ENCODE measurements at places on chromosomes 3 and 15. TPM values are rescaled to one million over a fixed set of nuclear protein-coding genes. Genes with fewer than 3 reads are reported as not detected.

DNA sequence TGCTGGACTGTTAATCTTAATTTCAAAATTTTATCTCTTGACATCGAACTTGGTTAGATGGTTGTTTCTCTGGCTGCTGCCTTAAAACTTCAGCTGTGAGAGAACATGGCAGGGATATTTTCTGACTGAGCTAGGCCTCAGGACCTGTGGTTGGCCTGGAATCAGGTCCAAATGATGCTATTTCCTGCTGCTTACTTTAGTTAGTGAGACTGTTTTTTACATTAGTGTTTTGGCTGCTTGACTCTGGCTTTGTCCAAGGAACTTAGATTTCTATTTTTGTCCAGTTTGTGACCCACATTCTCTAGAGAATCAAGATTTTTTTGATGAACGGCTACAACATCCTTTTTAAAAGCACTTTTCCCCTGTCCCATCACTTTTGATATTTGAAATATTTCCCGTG is 497.9 kb upstream of the SGO1 start:
- DNase-seq = no peak

GRCh38 chr15:66801266-66801665 is 99.2 kb downstream of the SMAD6 start:
- no peak for DNase-seq

The CELF6 gene
- total RNA-seq = 0.16 TPM

DNA sequence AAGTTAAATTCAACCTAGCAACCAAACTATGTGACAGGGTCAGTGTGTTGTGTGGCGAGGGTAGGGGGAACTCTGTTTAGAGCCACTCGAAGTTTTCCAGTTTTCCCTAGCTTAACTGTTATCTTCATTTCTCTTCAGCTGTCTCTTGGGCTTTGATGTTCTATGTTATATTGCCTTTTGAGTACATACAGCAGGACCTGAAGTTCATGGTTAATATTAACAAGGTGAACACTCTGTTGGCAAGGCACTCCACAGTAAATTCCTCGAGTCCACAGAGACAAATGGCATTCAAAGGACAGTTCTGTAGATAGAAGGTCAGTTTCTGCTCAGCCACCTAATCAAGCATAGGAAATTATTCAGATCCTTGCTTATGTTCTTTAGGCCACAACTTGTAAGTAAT is 147.9 kb upstream of the DPH6 start:
- no peak for DNase-seq

The ROPN1 gene
- not detected for total RNA-seq

All from activated T-helper 2 cell treated with anti-CD3 and anti-CD28 coated beads, Interferon-gamma antibody, Interleukin-2, Interleukin-4, amounts not matched to agents 10 μg/mL and 5 μg/mL and 100 μg/mL, durations not matched to agents 14 hours and 24 hours and 36 hours (primary cell).